ENCODE measurements at places on chromosomes 3 and 15. TPM values are rescaled to one million over a fixed set of nuclear protein-coding genes. Genes with fewer than 3 reads are reported as not detected.

Gene TJP1
- total RNA-seq = 7.3 TPM

Gene RGMA
- 0.76 TPM for total RNA-seq

Gene TMIE
- 0.85 TPM for total RNA-seq

Gene ADGRG7
- 0.14 TPM for total RNA-seq

Measured in thymus (tissue), 14 donors.